MCF 10A (cell line): ENCODE measurements at places on chromosomes 7 and 10. TPM values are rescaled to one million over a fixed set of nuclear protein-coding genes. Genes with fewer than 3 reads are reported as not detected.
A peak's percentile ranks its signal among the peaks of the same experiment; 100 is the strongest.

Gene MAT1A
- total RNA-seq, result 0.26 TPM in 1 of 2 replicates, not detected in the other

Gene VSTM4
- total RNA-seq, result not detected in 2 replicates

DNA sequence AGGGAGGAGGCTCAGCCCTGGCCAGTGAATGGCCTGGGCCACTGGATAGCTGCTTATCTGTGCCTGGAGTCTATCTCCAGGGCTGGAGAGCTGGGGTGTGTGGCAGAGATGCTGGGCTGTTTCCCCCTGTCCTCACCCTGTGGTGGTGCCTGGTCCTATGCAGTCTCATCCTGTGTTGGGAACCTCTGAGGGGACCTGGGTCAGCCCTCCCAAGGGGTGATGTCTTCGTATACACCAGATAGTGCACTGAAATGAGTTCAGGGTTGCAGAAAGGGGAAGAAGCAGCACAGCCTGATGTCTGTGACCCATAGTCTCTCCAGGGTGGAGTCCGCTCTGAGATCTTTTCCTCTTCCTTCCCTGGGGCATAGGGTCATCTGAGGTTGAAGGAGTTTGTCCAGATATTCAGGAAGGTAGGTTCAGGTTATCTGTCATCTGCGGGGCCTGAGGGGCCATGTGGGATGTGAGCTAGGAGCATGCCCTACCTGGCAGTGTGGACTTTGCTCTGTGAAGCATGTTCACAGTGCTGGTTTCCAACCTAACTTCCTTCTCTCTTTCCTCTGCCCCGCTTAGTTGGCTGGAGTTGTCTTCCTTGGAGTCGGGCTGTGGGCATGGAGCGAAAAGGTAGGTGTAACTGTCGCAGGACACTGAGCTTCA is 33.4 kb upstream of the SH2D4B start:
- H3K36me3 ChIP-seq, result peaks cover 48% of the 10 kb centered on the region
- no peak for DNase-seq
- H3K27me3 ChIP-seq, result no peaks in the 10 kb centered on the region
- peaks cover 68% of the 10 kb centered on the region for H3K4me1 ChIP-seq
- no peak overlapping the region for H3K4me3 ChIP-seq

- no peak overlapping the region for H3K4me3 ChIP-seq
- H3K4me1 ChIP-seq, result peaks cover 29% of the 10 kb centered on the region
- H3K36me3 ChIP-seq, result peaks cover 60% of the 10 kb centered on the region
- H3K27me3 ChIP-seq, result no peaks in the 10 kb centered on the region
Observed at GRCh38 chr10:78044179-78044578, 10.5 kb downstream of the RPS24 start.

- H3K36me3 ChIP-seq, result no peaks in the 10 kb centered on the region
- H3K4me3 ChIP-seq, result no peak within 1 kb of the TSS
- DNase-seq, result no peak
- H3K27me3 ChIP-seq, result peaks cover 30% of the 10 kb centered on the region
- no peak within 1 kb of the TSS for H3K27ac ChIP-seq
Observed at GRCh38 chr10:117137911-117138642, at the start of gene VAX1. VAX1 (minus strand) TSS chr10:117138270; CDS start chr10:117138056, 214 bp downstream.

Gene NPY4R2
- not detected in 2 replicates for total RNA-seq

GRCh38 chr10:133159950-133160825 is at the start of gene KNDC1:
KNDC1 (plus strand) TSS chr10:133160219; CDS start chr10:133160468, 249 bp downstream.
- H3K4me3 ChIP-seq, result peak within 1 kb of the TSS; percentile 38
- no peaks in the 10 kb centered on the region for H3K4me1 ChIP-seq
- no peak within 1 kb of the TSS for H3K27ac ChIP-seq
